ENCODE measurements at places on chromosomes 3 and 15.

GRCh38 chr15:33242669-33243191 is 48.2 kb upstream of the FMN1 start:
- peak; percentile 25 for DNase-seq

DNA sequence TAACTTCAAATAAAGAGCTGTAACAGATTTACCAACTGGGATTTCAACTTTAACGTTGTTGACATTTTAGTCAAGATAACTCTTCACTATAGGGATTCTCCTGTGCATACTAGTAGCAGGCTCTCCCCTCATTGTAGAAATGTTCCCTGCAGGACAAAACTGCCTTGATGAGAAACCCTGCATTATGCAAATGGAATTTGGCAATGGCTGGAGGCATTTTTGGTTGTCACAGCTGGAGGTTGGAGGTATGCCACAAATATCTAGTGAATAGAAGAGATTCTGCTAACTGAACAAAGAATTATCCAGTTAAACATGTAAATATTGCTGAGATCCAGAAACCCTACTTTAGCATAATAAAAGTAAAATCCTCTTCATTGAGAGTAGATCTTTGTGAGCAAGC is 928.8 kb upstream of the ALCAM start:
- DNase-seq: peak; percentile 35

- no peak for DNase-seq
Measured at GRCh38 chr15:93278006-93278405, 189.0 kb upstream of the RGMA start.

DNA sequence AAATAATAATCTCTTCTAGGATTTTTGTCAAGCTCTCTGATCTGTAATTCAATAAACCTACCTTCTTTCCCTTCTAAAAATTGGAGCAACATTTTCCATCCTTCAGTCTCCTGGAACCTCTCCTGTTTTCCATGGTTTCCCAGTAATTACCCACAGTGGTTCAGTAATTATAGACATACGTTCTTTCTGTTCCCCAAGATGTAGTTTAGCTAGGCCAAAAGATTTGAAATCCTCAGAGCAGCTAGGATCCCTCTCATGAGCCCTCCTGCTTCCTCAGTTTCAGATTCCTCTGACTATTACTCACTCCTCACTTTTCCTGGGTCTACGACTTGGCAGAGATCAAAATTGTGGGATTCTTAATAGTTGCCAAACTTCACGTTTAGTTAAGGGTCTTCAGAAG is 76.9 kb upstream of the IGSF10 start:
- DNase-seq: peak; percentile 16

DNA sequence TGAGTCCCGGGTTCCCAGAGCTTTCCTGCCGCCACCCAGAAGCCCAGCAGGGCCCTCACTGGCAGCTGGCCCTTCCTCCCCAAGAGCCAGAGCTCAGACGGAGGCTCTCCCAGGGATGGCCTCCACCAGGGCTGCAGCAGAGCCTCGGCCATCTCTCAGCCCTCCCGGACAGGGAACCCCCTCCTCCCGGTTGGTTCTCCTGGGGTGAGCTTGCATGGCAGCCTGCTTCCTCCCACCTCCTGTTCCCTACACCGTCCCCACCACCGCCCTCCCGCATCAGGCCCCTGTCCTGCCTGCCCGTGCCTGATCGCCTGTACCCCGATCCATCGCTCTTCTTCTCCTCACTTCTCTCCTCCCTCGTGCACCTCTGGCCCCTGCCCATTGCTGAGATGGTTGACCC is 24.1 kb upstream of the MUC4 start:
- no peak for DNase-seq

GRCh38 chr15:64916365-64916764 is 4.7 kb downstream of the ANKDD1A start:
- no peak for DNase-seq

DNA sequence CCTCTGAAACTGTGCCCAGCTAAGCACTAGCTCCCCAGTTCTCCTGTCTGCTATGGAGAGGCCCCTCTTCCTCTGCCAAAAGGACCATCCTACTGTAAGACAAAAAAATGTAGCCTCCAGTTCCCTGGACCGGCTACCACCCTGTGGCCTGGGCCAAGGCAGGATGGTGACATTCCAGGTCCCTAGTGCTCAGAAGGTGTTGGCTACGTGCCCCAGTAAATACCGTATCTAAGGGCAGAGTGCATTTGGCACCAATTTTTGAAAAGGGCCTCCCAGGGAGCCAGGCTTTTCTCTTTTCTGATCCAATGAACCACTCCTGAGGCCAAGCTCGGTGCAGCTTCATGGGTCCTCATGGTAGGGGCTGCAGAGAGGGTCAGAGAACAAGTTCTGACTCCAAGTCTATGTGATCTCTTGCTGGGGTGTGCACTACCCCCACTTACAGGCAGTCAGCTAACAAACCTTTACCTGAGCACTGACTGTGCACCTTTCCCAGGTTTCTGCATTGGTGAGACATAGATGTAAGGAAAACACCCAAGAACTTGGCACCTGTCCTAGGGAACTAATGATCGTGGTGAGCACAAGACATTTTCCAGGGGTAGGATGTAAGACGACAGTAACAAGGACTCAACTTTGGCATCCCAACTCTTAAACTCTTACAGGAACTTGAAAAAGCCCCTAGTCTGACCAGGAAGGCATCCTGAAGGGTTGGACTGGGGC is 32.6 kb downstream of the TLE3 start:
- no peak for DNase-seq
